Kasumi-1 (cell line): ENCODE measurements at places on chromosomes 2 and 18.

GRCh38 chr2:74959106-74959751 lies 786 bp downstream of the POLE4 start:
- DNase-seq: no peak

DNA sequence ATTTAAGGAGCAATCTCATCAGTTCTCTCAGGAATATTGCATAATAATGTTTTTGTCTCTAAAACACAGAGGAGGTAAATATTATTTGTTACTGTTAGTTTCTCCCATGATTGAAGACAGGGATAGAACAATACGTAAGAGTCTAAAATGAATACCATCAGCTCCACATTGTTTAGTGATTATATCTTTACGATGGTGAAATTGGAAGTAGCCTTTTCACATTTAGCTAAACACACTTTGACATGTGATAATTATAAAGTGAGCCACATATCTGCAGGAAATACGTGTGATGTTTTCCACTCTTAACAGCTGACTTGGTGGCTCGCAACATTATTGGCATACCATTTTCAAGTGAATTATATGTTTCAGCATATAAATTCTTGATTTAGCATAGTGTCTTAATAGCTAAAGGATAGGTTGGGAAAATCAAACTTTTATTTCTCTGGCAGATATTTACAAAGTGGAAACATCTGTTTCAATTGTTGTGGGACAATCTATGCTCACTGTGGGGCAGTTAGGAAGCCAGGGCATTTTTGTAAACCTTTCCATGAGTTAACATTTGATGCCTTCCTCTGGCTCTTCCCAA lies 208.1 kb upstream of the RASGRP3 start:
- DNase-seq: no peak

GRCh38 chr2:45750484-45750883 lies 99.0 kb downstream of the PRKCE start:
- no peak for DNase-seq

DNA sequence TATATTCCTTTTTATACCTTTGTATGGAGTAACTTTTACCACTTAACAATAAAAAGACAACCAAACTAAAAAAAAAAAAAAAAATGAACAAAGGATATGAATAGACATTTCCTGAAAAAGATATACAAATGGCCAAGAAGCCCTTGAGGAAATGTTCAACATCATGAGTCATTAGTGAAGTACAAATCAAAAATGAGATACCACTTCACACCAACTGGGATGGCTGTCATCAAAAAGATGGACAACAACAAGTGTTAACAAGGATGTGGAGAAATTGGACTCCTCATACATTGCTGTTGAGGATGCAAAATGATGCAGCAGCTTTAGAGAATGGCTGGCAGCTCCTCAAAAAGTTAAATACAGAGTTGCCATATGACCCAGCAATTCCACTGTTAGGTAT lies 22.6 kb upstream of the SCYGR2 start:
- no peak for DNase-seq

DNA sequence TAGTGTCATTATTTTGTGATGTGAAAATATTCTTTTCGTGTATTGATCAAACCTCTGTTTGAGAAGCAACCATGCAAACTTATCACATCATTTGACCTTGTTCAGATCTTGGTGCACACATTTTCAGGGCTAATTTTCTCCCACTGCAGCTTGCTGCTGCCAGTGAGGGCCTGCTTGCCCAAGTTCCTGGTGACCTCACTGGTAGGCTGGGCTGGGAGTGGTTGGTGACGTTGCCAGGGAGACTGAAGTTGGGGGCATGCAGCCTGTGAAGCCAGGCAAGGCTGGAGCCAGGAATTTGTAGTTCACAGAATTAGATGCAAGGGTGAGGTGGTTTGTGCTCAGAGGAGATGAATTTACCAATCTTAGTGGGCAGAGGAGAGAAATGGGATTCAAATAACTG lies 38.5 kb downstream of the PARD3B start:
- DNase-seq: no peak

GRCh38 chr18:3007491-3007890 lies 5.5 kb downstream of the LPIN2 start:
- no peak for DNase-seq
